Astrocyte (in vitro differentiated cells and primary cell): ENCODE measurements at places on chromosomes 7 and 10. TPM values are rescaled to one million over a fixed set of nuclear protein-coding genes. Genes with fewer than 3 reads are reported as not detected.

CLCN1 gene
- total RNA-seq, result not detected in 2 replicates

DNA sequence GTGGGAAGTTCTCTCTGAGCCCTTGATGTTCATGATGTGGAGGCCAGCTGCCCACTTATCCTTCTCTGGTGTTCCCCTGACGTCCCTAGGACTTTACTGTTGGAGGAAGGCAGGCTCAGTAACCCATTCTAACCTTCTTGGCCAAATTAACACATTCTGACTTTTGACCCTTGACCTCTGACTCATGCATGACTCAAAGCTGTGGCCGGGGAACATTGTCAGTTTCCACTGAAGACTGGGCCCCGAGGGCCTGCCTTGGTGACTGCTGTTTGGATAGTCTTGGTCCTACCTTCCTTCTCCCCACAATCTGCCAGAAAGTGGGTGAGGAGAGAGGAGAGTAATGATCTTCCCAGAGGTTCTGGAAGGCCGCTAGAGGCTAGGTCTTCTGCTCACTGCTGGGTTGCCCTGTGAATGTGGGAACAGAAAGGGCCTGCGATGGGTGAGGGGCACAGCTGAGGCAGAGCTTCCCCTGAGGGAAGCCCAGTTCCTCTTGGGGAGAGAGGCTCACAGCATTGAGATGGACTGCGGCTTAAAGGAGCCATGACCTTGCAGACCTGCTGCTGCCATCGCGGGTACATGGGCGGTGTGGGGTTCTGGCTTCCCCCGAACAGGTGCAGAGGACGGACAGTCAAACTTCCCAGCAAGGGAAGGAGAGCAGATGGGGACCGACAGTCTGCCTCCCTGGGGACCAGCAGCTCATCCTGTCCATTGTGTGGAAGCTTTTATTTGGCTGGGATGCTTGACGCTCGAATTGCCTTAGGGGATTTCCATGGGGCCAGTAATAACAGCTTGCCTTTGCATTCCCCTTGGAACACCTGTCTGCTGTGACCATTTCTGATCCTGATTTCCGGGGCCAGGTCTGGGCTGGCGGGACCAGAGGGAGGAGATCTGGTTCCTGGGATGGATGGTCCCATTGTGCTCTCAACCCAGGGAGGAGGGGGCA lies 43.8 kb downstream of the ADAMTS14 start:
- no peak overlapping the region for H3K27ac ChIP-seq
- peak; percentile 21 for DNase-seq
- peaks cover 5% of the 10 kb centered on the region for H3K36me3 ChIP-seq
- H3K4me1 ChIP-seq, result peaks cover 12% of the 10 kb centered on the region
- H3K4me3 ChIP-seq, result no peak overlapping the region

- no peaks in the 10 kb centered on the region for H3K27me3 ChIP-seq
- peak overlapping the region; percentile 61 for H3K27ac ChIP-seq
- H3K36me3 ChIP-seq, result no peaks in the 10 kb centered on the region
Measured at GRCh38 chr7:55475855-55476803, 96.2 kb downstream of the VOPP1 start.

GRCh38 chr7:28903730-28904577 lies 54.2 kb downstream of the TRIL start:
- H3K4me1 ChIP-seq, result no peaks in the 10 kb centered on the region
- no peaks in the 10 kb centered on the region for H3K36me3 ChIP-seq
- H3K27ac ChIP-seq, result no peak overlapping the region
- peak overlapping the region; percentile 21 for H3K4me3 ChIP-seq
- no peaks in the 10 kb centered on the region for H3K27me3 ChIP-seq

DNA sequence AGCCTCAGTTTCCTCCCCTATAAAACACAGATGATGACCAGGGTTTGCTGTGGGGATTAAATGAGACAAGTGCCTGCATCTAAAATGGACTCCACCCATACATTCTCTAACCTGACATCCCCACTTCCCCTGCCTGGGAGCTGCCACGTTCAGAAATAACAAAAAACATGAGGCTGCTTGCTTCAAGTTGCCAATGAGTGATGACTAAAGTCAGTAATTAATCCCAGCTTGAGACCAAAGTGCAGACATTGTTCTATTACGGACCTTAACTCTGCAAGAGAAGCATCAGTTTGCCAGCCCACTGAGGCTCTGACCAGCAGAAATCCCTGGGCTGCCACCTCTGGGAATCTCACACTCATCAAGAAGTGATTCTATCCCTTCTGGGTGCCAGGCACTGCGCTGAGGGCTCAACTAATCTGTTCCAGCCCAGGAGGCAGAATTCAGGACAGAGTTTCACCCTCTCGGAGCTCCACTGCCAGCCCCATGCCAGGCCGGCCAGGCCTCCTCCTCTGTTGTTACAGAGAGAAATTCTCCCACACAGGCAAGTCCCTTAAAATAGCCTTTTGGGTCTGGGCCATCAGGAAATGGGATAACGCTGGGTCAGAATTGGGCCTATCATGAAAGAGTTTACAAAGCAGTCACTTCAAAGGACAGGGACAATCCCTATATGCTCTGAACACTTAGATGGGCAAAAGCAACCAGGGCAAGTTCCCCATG lies 11.4 kb downstream of the SH3PXD2A start:
- H3K36me3 ChIP-seq, result no peaks in the 10 kb centered on the region
- peak; percentile 42 for DNase-seq
- no peak overlapping the region for H3K27ac ChIP-seq
- H3K27me3 ChIP-seq, result no peaks in the 10 kb centered on the region

HTR7 gene
- 0.72 and 0.89 TPM in 2 replicates for total RNA-seq

DNA sequence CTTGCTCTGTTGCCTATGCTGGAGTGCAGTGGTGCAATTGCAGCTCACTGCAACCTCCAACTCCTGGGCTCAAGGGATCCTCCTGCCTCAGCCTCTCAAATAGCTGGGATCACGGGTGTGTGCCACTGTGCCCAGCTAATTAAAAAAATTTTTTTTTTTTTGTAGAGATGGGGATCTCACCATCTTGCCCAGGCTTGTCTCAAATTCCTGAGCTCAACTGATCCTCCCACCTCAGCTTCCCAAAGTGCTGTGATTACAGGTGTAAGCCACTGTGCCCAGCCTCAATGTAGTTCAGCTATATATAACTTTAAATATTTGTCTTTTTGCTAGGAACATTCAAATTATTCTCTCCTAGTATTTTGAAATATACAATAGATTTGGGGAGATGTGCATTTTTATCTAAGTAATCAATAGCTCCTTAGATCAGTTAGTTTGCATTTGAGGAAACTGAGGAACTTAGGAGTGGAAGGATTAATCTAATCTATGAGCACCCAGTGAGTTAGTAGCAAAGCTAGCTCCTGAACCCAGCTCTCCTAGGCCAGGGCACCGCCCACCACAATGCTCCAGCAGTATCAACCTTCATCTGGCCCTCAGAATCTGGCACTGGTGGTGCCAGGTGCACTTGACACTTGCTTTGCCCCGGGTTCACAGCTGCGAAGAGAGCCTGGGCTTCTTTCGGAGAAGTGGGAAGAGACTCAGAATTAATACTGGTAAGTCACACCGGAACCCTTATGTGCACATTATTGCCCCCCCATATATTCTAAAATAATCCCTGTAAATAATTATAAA lies 5.9 kb upstream of the LRMDA start:
- no peaks in the 10 kb centered on the region for H3K36me3 ChIP-seq
- no peak overlapping the region for H3K27ac ChIP-seq
- peaks cover 6% of the 10 kb centered on the region for H3K4me1 ChIP-seq
- H3K4me3 ChIP-seq, result no peak overlapping the region
- no peak for DNase-seq
